Cardiac septum (tissue), 1 donor: ENCODE measurements at places on chromosomes 1 and 21.

- DNase-seq = no peak
Observed at GRCh38 chr21:34974162-34974981, 74.7 kb downstream of the RUNX1 start.

GRCh38 chr1:18528616-18529015 is 47.9 kb downstream of the KLHDC7A start:
- DNase-seq = no peak

DNA sequence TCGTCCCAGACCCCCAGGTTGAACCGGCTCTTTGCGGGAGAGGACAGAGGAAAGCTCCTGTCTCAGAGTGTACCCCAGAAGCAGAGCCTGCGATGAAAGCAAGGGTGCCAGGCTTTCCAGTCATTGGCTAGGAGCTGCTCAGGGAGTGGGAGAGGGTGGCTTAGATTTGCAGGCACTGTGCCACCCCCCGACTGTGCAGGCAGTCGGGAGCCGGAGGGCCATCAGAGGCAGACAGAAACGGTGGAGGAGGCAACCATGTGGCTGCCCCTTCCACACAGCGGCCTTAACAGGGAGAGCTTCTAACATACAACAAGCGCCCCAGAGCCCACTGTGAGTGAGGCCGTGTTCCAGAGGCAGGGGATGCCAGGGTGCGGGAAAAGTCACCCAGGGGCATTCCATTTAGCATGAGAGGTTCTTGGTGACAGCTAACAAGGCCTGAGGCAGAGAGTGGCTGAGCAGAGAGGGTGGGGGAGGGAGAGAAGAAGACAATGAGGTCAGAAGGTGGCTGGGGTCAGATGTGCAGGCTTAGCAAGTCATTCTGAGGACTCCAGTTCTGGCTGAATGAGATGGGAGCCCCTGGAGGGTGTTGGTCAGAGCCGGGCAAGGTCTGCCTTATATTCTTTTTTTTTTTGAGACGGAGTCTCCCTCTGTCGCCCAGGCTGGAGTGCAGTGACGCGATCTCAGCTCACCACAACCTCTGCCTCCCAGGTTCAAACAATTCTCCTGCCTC is 9.5 kb upstream of the C1orf167 start:
- DNase-seq = no peak

GRCh38 chr1:245319094-245319493 is 164.3 kb downstream of the KIF26B start:
- no peak for DNase-seq

- no peak for DNase-seq
Observed at GRCh38 chr1:209323743-209324142, 259.8 kb upstream of the CAMK1G start.

GRCh38 chr1:187848321-187848720 is 1019.6 kb downstream of the PLA2G4A start:
- DNase-seq = no peak

- no peak for DNase-seq
Observed at GRCh38 chr21:15204140-15204969, 139.6 kb upstream of the NRIP1 start.

GRCh38 chr1:29984862-29985605 is 738.4 kb downstream of the MATN1 start:
- DNase-seq = no peak
